Stimulated activated naive CD4-positive, alpha-beta T cell (primary cell): ENCODE measurements at places on chromosomes 5 and 9.
A peak's percentile ranks its signal among the peaks of the same experiment; 100 is the strongest.

DNA sequence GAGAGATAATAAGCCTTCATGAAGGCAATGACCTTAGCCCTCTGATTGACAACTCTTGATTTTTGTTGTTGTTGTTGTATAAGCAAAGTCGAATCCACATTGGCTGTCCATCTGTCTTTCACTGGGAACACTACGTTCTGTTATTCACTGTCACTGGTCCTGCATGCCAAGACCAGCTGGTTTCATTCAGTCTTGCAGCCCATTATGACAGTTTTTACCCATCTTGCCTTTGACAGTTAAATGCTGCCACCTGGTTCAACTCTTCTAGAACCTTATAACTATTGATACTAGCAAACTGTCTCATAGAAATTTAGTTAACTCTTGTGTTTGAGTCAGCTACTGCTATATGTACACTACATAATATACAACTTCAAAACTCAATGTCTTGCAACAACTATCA, 382.3 kb upstream of the CDH10 start:
- no peak for DNase-seq

DNA sequence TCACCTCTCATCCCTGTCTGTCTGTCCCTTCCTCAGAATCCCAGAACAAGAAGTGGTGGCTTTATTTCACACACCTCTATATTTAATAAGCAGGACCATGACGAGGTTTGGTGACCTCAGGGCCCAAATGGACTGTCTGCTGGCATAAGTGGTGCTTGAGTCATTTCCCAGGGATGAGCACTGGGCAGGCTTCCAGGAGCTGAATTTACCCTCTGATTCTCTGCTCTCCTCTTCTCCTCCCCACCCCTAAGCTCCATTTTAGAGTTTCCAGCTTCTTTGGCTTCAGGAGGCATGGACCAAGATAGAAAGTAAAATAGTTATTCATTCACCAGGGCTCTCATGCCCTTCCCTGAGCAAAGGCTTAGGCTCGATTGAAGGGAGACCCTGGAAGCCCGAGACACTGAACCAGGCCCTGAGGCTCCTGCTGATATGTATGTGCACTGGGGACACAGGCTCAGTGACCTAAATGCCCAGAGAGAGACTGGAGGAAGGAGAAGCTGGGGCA, 69.1 kb downstream of the PPARGC1B start:
- DNase-seq: no peak

DNA sequence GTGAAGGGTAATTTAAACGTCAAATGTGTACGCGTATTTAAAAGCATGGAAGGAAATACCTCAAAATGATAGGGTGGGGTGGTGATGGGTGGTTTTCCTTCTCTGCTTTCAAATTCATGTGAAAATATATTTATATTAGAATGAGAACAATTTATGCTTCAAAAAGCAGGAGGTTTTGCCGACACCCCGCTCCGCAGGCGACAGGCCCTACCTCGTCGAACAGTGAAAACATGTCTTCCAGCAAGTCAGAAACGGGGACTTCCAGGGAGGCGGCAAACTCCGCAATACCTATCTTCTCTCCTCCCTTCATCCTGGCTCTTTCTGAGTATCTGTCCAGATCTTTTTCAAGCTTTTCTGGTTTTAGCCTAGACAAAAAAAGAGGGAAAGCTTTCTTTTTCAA, 28.5 kb upstream of the SLC6A3 start:
- no peak for DNase-seq

DNA sequence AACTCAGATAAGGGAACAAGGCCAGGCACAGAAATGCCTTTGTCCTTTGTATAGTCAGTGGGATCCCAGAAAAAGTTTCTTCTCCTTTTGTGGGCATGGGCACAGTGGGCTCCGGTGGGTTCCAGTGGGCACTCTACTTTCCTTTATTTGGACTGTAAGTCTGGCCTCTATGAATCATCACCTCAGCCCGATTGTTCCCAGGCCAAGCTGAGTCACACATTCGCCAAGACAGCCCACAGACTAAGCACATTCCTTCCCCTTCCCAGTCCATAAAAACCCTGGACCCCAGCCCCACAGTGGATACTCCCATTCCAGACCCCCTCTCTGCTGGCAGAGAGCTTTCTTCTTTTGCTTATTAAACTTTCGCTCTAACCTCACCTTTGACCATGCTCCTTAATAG, 165.0 kb downstream of the FBXL17 start:
- no peak for DNase-seq

GRCh38 chr5:178108966-178109365, 4.4 kb upstream of the N4BP3 start:
- DNase-seq: no peak

DNA sequence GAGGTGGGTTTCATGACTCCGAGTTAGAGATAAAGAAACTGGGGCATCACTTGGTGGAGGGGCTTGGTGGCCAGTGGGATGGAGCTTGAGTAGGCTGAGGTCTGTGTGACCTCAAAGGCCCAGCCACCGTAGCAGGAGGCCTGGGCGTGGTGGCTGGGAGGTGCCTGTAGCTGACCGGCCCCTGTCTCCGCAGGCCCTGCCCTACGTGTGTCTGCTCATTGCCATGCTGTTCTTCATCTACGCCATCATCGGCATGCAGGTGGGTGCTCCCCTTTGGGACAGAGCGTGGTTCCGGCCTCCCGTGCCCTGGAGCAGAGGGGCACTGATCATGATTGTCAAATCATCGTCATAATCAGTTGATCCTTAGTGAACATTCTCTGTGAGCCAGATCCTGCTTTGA, 196.2 kb downstream of the CACNA1B start:
- no peak for DNase-seq

- no peak for DNase-seq
These were observed 56.4 kb upstream of the TMC1 start for GRCh38 chr9:72464857-72465592.

DNA sequence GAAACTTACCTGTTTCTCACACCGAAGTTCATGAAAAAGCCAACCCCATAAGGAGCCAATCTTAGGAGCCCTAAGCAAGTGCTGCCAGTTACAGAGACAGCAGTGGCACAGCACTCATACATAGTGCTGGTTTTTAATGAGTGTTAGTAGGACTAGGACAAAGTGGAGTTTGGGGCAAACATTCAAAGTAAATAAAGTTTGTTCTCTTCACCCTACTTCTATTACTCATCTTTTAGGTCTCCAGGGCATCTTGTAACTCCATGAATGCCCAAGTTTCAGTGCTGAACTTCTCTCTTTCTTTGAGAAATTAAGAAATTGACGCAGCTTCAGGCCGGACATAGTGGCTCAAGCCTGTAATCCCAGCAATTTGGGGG, 584.7 kb downstream of the EBF1 start:
- DNase-seq: no peak

DNA sequence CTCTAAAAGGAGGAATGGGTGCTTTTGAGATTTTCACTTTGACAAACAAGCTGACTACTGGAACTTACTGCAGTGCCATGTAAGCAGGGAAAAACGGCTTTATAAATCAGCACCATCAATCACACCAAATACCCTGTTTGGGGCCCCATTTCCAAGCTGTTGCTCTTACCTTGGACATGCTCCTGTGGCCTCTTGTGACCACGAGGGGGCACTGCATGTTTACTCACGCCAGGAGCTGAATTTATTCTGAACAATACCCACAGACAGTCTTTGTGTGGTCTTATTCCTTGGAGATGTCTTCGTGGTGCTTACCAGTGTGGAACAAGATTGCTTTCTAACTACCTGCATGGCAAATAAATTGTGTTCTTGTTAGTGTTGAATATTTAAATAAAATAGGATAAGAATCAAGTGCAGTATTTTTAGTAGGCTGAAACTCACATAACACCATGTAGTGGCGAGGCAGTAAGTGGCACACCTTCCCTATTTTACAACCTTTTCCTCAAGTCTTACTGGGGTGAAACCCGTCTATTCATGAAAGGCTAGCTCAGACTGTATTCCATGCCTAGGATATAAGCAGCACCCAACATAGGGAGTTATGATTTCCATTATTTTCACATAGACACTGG, 155.5 kb upstream of the NMUR2 start:
- DNase-seq: no peak

- no peak for DNase-seq
These were observed 235.1 kb downstream of the GADD45G start for GRCh38 chr9:89839952-89840351.

DNA sequence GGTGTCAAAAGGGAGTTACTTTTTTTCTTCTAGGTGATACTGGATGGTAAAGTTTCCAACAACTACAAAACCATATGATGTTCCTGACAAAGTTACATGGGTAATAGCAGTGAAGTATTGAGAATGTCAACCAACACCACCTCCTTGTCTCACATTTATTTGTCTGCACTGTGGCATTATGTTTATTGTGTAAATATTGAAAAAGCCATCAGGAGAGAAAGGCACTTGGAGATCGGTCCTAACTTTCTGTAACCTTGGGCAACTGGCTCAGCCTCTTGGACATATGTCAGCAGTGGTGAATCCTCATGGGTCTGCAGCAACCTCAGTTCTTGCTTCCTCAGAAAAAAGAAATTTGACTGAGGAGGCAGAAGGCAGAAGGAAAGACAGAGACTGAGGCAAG, 50.0 kb upstream of the ICE1 start:
- no peak for DNase-seq

- no peak for DNase-seq
These were observed 135.5 kb downstream of the SEC61B start for GRCh38 chr9:99357575-99357974.

DNA sequence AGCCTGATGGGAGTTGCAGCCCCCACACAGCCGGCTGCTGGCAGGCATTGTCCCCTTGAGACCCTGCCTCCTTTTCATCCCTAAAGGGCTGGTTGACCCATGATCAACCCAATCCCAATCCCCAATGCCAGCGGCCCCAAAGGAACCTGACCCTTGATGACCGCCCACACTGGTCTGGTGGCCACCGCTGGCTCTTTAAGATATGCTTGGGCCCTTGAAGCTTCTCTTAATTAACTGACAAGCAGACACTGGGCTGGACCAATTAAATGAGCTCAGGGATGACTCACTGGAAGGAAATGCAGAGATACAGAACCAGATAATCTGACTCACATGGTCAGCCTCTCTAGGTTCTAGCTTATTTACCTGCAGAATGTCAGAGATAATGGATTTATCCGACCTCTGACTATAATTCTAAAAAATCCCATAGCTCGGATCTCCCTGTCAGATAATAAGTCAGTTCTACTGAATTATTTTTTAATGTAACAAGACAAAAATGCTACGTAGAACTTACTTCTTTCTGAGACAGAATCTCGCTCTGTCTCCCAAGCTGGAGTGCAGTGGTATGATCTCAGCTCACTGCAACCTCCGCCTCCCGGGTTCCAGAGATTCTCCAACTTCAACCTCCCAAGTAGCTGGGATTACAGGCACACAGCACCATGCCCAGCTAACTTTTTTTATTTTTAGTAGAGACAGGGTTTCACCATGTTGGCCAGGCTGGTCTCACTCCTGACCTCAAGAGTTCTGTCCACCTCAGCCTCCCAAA, 11.1 kb upstream of the MLANA start:
- DNase-seq: no peak

- DNase-seq: peak; percentile 69
These were observed 46.4 kb downstream of the ANXA2R start for GRCh38 chr5:42993516-42994245.

GRCh38 chr9:116149844-116150243, 3.7 kb upstream of the PAPPA start:
- no peak for DNase-seq

- peak; percentile 24 for DNase-seq
These were observed 13.5 kb downstream of the EEIG1 start for GRCh38 chr9:127967151-127967809.

DNA sequence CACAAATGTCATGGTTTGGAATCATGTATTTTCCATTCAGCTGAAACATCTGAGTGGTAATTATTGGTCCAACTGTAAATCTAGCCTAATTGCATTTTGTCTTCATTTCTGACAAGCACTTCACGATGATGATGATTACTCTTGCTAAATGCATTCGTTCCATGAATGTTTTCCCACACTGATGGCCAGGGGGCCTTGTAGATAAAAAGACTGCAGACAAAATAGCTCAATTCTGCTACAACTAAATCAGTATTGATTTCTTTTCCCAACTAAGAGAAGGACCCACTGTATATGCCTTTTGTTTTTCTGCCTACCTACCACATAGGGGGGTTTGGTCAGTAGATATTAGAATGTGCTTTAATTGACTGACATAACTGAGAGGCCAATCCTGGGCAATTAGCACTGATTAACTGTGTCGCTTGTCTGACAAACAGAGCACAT, 1351.3 kb upstream of the NUDT12 start:
- no peak for DNase-seq

- no peak for DNase-seq
These were observed 74.6 kb upstream of the ZSWIM6 start for GRCh38 chr5:61257421-61257820.

GRCh38 chr5:54311176-54311677, 854 bp upstream of the ARL15 start:
- no peak for DNase-seq

DNA sequence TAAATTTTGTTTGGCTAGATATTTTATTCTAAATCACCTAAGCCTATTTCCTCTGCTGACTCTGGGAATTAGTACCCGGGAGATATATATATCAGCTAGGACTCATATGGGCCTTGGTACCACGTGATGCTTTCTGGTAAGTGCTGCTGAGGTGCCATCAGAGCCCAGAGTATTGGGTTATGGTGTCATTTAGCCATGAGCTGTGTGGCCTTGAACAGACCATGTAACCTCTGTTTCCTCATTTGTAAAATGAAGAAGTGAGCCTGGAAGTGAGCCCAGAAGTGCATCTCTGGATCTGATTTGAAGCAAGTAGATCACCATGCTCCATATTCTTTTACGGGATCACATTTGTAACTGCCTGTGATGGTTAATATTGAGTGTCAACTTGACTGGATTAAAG, 126.1 kb downstream of the GPBP1 start:
- no peak for DNase-seq

DNA sequence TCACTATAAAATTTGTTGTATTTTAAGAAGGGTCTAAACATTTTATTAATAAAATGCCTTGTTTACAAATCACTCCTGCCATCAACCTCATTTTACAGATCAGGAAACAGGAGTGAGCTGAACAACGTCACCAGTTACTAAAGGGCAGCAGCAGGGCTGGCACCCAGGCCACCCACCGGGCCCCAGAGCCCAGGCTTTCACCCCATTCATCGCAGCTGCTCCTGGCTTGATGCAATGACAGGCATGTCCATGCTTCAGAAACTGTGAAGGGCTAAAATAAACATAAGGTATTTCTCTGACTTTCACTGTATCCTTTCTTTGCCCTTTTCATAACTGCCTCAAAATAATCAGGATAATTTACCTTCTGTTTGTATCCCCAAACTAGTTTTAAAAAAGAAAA, 18.1 kb downstream of the MED27 start:
- no peak for DNase-seq

DNA sequence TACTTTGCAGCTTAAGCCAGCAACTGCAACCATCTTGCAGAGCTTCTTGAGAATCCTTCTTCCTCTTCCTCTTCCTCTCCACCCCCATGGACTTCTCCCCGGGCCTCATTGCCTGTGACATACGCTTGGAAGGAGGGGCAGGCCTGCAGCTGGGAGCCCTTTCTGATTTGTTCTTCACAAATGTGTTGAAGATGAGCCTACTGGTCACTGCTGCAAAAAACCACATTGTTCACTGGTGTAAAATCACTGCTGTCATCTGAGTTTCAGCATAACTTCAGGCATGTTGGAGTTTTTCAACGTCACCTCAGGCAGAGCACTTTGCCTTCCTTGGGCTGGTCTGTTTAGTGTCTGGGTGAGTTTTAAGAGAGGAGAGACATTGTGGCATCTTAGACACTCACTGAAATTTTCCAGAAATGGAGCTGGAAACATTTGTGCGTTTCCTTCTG, 7.9 kb downstream of the TJP2 start:
- no peak for DNase-seq
